GM06990 (cell line): ENCODE measurements at places on chromosomes 3 and 15.

DNA sequence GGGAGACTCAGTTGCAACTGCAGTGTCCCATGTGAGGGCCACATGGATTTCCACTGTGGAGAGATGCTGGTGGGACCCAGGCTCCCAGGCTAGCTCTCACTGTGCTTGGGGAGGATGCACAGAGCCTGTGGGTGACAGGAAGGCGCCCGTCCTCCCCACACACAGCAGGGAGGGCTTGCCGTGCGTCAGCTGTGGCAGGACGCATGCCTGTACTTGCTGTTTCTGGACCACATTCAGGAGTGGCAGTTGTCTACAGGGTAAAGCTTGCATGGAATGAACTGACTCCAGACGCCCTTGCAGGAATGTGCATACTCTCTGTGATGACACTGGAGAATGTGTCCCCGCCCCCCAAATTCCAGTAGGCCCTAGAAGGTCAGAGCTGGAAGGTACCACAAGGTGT lies 63.8 kb upstream of the SNRPA1 start:
- DNase-seq, result no peak

- no peak for DNase-seq
Observed at GRCh38 chr3:127744875-127745274, 72.1 kb downstream of the ABTB1 start.

DNA sequence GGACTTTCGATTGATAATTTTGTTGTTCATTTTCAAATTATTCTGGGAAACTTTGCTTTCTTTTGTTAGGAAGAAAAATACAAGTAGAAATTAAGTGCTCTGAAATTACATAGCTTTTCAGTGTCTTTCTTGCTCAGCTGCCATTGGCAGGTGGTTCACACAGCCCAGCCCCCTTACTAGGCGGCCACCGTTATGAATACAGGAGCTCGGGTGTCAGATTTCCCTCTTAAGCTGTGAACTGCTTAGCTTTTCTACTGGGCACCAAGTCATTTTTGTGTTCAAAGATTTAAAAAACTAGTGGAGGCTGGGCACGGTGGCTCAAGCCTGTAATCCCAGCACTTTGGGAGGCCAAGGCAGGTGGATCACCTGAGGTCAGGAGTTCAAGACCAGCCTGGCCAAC lies 55.2 kb downstream of the HMG20A start:
- DNase-seq, result no peak

- DNase-seq, result no peak
Observed at GRCh38 chr3:183833516-183833915, 8.1 kb upstream of the MAP6D1 start.

GRCh38 chr3:138186221-138186620 lies 880 bp upstream of the ARMC8 start:
- no peak for DNase-seq

- no peak for DNase-seq
Observed at GRCh38 chr15:67843092-67843501, 3.3 kb upstream of the RNU6-1 start.

- no peak for DNase-seq
Observed at GRCh38 chr3:129045675-129046036, 14.9 kb upstream of the GP9 start.

DNA sequence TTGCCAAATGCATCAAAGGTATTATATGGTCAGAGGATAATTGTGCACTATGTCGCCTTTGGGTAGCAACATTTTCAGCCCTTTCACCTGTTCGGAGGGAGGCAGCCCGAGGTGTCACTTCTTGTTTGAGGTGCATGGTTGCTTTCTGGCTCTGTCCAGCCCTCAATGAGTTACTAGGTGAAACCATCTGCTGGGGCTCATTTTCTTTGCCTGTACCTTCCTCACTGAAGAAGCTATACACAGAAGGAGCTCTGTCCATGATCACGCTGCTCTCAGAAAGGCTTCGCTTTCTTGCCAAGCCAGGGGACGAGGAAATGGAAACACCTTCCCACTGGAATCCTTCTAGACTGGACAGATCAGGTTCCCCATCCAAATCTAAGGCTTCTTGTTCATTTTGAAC lies 42.7 kb downstream of the ZNF106 start:
- DNase-seq, result no peak

DNA sequence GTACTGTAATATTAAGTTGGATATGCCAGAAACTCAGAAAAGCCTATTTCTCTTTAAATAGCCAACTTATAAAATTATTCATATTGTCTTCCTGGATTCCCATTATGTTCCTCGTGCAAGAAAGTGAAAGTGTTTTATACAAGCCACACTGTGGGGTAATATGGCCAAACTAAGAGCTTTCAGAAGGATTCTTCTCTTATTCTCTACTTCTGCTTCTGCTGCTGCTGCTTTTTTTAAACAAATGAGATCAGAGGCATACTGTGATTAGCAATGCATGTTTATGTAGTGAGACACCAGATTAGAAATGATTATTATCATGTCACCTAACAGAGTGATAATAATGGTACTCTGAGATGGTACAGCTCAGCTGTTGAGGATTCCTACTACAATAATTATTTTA lies 1026.5 kb upstream of the CFAP20DC start:
- no peak for DNase-seq

- no peak for DNase-seq
Observed at GRCh38 chr15:86439614-86440013, 359.9 kb downstream of the AGBL1 start.

GRCh38 chr15:80087104-80087503 lies 27.6 kb downstream of the ZFAND6 start:
- DNase-seq, result no peak

DNA sequence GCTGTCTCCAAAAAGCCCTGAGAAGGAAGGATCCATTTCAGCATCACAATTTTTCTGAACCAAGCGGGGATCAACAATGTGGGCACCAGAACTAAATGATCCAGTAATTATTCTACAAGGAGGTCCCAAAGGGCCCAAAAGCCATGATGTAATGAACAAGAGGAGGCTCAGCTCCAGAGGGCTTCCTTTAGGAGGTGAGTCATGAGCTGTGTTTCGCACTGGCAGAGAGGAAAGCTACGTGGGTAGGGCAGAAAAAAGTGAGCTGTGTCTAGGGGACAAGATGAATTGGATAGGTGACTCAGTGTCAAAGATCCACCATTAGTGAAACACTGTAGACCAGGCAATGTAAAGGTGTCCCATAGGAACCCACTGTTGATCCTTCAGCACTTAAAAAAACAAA lies 113.4 kb downstream of the RORA start:
- DNase-seq, result no peak

- no peak for DNase-seq
Observed at GRCh38 chr3:147775816-147776530, 366.8 kb downstream of the ZIC1 start.

DNA sequence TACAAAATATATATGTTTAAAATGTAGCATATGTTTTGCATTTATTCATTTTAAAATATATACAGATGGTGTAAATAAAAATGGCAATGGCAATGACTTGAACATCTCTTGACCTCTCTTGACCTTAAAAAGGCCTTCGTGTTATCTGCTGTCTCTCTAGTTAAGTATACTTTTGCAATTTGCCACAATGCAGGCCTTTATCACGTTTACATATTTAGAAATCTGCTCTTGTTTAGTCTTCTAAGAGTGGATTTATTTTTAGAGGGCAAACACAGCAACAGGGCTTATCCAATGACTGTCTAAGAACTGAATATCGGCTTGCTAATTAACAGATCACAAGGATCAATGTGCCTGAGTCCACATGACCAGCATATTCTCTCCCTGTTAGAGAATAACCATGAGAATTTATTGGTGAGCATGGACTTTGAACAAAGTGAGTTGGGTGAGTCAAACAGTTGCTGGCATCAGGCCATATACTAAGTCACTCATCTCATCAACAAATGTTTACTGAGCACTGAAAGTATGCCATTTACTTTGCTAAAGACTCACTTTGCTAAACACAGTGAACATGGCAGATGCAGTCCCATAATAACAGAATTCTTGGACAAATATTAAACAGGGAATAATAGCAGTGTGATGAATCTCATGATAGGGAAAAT lies 48.2 kb downstream of the MDFIC2 start:
- no peak for DNase-seq

DNA sequence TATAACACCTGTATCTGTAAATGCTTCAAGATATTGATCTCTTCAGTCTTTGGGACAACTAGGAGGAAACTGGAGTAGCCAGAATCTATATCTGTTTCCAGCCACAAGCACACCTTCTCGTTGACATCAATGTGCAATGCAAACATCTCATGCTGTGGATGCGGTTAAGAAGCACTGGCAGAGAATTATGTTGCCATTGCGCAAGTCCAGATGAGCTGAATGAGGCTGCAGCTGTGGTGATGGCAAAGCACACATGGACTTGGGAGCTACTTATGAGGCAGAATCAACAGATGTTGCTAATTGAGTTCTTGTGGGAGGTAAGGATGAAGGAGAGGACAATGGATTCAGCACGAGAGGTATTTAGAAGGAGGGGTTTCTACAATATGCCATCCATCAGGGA lies 90.9 kb downstream of the STRIT1 start:
- DNase-seq, result no peak

GRCh38 chr15:70528270-70528706 lies 235.1 kb downstream of the UACA start:
- peak; percentile 80 for DNase-seq

GRCh38 chr3:34212656-34213055 lies 414.2 kb downstream of the PDCD6IP start:
- no peak for DNase-seq

GRCh38 chr3:128100638-128101037 lies 23.0 kb downstream of the RUVBL1 start:
- DNase-seq, result no peak

- DNase-seq, result no peak
Observed at GRCh38 chr3:97871801-97872524, 50.2 kb downstream of the CRYBG3 start.

DNA sequence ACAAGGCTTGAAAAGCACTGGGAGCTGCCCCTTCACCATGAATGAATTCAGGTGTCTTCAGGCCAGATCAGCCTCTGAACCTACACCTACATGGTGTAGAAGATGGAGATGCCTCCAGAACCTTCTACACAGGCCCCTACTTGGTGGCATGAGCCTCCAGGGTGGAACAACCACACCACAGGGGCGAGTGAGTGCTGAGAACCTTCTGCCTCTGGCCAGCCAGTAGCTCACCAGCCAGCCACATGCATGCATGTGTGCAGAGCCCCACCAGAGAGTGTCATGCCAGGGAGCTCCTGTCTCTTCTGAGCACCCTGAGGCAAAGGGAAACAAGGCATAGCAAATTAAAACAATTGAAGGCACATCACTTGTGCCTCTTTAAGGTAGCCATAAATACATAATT lies 161.8 kb upstream of the TOPAZ1 start:
- no peak for DNase-seq

GRCh38 chr15:61047783-61048182 lies 181.3 kb downstream of the RORA start:
- no peak for DNase-seq

DNA sequence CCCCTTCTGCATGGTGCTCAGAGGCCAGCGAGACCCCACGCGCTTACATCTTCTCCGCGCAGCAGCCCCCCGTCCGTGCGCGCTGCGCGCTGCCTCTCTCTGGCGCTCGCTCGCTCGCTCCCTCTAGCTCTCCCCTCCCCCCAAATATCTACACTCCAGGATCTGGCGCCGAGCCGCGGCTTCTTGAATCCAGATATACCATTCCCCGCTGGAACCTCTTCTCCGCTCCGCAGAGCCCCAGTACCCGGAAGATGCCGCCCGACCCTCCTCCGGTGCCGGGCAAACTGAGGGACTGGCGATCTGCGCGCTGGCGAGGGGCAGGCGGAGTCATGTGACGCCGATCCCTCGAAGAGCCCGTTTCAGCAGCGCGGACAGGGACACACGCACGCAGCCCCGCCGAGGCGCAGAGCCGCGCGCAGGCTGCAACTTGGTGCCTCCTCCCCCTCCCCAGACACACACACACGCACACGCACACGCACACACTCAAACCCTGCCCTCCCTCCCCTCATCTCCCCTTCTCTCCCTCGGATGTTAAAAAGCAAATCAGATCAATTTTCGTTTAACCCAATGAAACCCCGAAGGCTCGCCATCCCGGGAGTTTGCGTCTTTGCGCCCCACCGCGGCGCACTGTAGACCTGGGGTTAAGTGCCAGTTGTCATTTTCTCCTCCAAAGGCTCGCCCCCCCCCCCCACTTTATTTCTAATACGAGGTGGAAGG lies at the start of gene RASGRF1:
Gene RASGRF1 (minus strand): TSS at position 294 of the 717 bp plus-strand sequence. CDS start 282 bp downstream, at position 12.
- peak; percentile 22 for DNase-seq

DNA sequence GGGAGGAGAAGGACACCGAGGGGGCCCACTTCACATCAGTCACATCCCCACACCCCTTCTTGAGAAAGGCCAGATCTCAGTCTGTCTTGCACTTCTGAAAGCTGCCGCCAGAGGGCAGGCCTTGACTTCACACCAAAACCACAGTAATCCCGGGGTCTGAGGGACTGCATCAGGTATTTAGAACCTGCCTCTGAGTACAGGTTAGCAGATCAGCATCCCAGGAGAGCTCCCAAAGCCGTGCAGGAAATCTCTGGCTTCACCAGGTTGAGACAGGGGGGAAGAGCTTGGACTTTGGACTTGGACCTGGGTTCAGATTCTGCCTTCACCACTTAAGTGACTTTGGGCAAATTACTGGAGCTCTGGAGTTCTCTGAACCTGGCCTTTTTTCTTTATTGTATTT lies 50.3 kb downstream of the LHFPL4 start:
- peak; percentile 44 for DNase-seq

DNA sequence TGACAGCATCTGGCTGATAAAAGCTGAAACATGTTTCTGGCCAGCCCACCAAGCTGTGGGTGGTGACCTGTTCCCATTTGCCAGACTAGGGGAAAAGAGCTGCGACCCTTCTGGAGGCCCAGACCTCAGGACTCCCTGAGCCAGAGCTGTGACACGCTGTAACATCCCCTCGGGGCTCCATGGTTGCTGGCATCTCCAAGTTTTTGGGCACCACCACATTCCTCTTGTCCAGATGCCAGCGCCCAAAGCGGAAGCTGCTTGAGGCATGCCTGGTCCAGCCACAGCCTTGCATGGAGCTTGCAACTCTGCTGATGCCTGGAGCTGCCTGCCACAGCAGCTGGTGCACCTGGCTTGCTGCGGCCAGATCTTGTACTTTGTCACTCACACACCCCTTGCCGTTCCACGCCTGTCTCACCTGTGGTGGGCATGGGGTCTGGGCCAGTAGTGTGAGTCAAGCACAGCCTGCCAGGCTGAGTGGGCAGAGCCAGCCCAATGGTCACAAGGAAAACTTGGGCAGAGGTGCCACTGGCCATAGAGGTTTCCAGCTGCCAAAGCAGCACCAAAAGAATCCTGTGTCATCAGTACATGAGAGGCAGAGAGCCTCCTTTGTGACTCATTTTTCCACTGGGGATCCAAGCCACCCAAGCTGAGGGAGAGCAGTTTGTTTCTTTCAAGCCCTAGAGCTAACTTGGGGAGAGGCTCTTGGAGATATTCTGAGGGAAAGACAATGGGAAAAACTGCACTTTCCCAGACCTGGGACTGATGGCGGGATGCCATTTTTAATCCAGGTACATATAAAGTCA lies 45.7 kb upstream of the PTX3 start:
- DNase-seq, result no peak

DNA sequence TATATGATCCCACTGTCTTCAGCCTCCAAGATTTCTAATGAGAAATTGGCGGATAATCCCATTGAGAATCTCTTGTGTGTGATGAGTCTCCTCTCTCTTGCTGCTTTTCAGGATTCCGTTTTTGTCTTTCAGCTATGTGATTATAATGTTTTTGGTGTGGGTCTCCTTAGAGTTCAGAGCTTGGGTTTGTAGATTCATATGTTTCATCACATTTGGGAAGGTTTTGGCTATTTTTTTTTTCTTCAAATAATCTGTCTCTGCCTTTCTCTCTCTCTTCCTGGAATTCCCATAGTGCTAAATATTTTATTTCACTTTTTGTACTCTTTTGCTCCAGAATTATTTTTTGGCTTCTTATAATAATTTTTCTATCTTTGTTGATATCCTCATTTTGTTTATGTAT lies 40.4 kb downstream of the SACM1L start:
- DNase-seq, result no peak
